ENCODE measurements at places on chromosomes 4 and X. TPM values are rescaled to one million over a fixed set of nuclear protein-coding genes. Genes with fewer than 3 reads are reported as not detected.

DNA sequence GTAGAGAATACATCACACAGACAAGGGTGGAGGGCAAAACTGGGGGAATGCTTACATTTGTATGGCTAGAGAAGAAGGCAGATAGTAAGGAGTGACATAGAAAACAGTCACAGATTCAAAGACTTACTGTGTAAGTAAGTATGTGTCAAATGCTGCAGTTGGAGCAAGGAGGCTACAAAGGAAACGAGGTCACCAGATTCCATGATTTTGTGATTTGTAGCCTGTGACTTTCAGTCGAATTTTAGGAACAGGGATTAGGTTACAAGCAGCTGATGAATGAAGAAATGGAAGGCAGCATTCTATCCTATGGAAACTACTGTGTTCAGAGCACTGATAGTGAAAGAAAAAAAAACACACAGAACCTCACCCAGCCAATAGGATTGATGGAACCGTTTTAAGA lies 407.9 kb downstream of the IL15 start:
- no peak for DNase-seq

Gene XAGE1A
- not detected for total RNA-seq

GRCh38 chr4:121338518-121338917 lies 42.3 kb downstream of the QRFPR start:
- DNase-seq, result no peak

GRCh38 chr4:146340798-146341197 lies 126.5 kb downstream of the REELD1 start:
- DNase-seq, result no peak

GRCh38 chrX:107755721-107756120 lies 19.9 kb downstream of the TSC22D3 start:
- no peak for DNase-seq

Gene MBTPS2
- 14.4 TPM for total RNA-seq

Gene FAM53A
- total RNA-seq, result 2.4 TPM

DNA sequence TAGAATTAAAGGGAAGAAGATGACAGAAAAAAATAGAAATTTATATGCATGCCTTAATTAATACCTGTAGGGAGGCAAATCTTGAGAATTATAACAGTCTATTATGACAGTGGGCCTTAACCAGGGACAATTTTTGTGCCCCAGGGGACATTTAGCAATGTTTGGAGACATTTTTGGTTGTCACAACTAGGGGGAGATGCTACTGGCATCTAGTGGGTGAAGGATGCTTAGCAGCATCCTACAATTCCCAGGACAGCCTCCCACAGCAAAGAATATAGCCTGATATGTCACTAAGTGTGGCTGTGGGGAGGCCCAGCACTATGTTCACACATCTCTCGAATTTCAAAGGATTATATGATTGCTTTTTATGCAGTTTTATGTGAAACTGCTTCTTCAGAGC lies 10.5 kb downstream of the GPR82 start:
- DNase-seq, result no peak

GRCh38 chr4:113437129-113437528 lies 324.4 kb downstream of the CAMK2D start:
- no peak for DNase-seq
